ENCODE measurements at places on chromosomes 2 and 18.

DNA sequence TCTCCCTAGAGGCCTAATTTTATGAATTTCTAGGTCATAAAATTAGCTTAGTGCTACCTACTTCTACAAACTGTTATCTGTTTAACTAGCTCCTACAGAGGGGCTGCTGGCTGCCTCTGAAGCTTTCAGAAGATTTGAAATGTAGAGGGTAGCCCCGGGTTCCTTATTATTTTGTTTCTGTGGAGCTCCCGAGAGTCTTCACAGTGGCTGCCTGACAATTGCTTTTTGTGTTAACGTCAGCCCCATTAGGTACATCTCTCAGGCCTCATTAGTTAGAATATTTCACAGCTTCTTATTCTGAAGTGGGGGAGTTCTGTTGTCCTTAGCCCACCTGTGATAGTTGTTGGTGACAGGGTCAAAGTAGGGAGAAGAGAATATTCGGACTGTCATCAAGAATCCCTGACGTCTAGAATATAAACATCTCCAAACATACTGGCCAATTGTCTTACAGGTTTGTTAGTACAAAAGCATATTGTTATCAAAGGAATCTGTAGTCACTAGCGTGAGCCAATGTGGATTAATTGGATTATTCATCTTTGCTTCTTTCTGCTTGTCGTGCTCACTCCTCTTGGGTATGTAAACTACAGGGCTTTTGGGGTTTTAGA is 77.5 kb downstream of the DIS3L2 start:
- no peak for DNase-seq

GRCh38 chr2:60158262-60158661 is 395.2 kb downstream of the BCL11A start:
- DNase-seq = no peak

GRCh38 chr2:241739651-241740050 is 5.2 kb downstream of the D2HGDH start:
- DNase-seq = peak; percentile 40

DNA sequence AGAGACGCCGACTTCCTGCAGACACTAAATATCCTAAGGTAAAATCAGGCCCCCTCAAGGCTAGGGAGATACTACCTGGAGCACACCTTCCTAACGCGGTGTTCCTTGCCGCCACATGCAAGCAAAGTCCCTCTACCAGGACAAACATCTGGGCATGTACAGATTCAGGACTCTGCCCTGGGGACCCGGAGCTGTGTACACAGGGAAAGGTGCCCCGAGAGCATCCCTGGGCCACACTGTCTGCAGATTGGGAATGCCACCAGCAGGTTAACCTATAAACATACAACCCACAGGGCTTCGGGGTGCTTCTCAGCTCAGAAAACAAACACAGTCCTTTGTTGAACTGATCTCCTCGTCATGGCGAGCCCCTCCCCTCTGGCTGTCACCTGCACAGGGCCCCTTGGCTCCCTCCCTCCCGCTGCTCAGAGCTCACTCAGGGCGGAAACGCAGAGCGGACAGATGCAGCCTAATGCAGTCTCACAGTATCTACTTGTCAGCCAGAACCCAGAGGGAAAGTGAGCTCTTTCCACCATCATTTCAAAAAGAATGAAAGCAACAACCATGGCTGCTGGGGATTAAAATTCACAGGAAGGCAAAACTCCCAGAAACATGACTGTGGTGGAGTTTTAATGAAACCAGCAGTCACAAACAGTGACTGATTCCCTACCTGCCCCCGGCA is 218.8 kb downstream of the HDAC4 start:
- DNase-seq = no peak

DNA sequence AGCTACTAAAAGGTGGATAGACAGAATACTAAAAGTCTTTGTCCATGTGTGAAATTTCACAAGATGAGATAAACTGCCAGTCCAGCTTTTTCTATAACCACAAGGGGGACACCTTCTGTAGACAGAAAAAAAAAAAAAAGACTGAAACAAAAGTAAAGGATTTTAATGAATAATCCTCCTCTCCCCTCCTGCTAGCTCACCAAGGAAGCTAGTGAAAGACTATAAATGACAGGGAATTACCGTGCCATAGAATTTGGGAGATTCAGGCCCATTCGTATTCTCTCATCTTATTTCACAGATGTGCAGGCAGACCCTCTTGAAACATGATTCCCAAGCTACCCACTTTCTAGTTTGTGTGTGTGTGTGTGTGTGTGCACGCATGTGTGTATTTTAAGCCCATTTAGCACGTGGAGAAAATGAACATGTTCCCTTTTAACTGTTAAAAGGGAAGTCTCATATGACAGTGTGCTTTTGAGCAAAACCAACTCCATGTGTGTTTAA is 36.3 kb upstream of the SLC8A1 start:
- peak; percentile 70 for DNase-seq

DNA sequence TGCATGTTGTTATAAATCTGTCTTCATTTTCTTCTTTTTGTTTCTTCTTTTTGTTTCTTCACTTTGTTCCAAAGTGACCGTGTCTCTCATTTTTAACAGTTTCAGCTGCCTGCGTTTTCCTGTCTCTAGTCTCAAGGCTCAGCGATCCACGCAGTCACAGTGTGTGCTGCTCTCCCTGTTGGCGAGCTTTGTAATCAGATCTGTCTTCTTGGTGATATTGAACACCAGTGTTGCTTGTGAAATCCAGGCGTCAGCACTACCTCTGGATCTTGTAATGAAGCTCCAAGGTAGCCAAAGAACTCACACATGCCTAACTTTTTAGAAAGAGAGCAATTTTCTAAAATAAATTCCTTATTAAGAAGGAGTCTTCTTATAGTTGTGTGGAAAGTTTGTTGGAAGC is 13.2 kb downstream of the SNTG2 start:
- DNase-seq = no peak

- no peak for DNase-seq
Observed at GRCh38 chr2:18957909-18958308, 368.5 kb upstream of the NT5C1B start.

- no peak for DNase-seq
Observed at GRCh38 chr18:1585881-1586488, 681.3 kb downstream of the ADCYAP1 start.

- DNase-seq = no peak
Observed at GRCh38 chr2:168601741-168602140, 145.7 kb downstream of the CERS6 start.

- no peak for DNase-seq
Observed at GRCh38 chr2:218816561-218817011, 15.0 kb downstream of the PRKAG3 start.

DNA sequence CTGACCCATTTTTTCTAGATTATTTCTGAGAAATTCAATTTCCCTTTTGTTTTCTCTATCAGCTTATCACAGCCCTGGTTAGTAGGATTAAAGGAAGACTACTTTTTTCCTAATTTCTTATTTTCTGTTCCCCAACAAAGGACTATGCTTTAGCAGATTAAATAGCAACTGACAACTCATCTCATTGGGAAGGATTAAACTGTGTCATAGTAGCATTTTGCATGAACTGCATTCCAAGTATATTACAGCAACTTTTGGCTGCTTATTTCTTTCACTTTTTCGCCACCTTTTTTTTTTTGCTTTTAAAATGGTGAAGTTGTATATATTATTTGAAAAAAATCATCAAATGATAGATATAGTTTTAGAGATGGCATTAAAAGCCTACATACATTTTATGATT is 570.3 kb downstream of the FBXO15 start:
- peak; percentile 53 for DNase-seq

DNA sequence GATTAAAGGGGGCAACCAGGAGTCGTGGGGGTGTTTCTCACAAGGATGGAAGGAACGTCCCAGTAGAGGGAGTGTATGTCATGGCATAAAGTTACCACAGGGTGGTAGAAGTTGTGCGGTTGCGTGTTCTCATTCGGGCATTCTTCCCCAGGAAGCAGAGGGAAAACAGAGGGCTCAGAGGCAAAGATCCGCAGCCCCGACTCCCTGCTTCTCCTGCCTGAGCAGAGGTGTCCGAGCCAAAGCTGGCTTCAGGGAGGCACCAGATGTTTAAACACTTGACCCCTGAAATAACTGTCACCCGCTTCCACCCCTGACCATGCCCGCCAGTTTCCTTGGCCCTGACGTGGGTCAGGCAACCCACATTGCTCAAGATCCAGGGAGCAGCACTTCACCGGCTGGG is 83.7 kb downstream of the EN1 start:
- peak; percentile 39 for DNase-seq

DNA sequence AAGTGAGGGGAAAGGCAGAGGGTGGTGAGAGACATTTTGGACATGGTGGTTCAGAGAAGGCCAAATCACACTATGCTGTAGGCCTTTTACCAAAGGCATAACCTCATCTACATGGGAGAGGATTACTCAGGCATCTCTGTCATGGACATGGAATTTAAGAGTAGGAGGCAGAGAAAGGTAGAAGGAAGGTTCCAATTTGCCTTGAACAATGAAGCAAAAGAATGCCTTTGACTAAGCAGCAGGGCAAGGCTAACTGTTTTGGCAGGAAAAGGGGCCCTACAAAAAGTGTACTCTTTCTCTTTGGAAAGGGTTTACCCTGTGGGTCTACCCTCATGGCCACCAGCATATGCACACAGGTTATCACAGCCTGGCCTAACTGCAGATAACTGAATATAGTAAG is 45.6 kb upstream of the RNU4ATAC start:
- DNase-seq = peak; percentile 82

- DNase-seq = no peak
Observed at GRCh38 chr2:211416373-211416772, 860.0 kb downstream of the CPS1 start.

DNA sequence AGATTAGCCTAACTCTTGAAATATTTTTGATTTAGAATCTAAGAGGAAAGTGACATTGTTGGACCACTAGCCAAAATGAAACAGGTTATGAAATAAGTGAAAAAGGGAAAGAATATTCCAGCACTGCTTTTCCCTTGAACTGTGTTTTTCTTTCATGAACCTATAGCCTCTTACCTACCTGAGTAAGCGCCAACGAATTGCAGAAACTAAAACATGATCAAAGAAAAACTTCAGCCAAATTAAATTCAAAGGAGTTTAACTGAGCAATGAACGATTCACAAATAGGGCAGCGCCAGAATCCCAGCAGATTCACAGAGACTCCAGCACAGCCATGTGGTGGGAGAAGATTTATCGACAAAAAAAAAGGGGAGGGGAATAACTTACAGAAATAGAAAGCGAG is 518.6 kb downstream of the PIK3C3 start:
- no peak for DNase-seq

GRCh38 chr2:51220080-51220479 is 188.1 kb upstream of the NRXN1 start:
- no peak for DNase-seq

GRCh38 chr2:230582851-230583283 is 129.8 kb upstream of the CAB39 start:
- DNase-seq = peak; percentile 35

GRCh38 chr18:45084206-45084605 is 403.5 kb downstream of the SETBP1 start:
- DNase-seq = no peak

DNA sequence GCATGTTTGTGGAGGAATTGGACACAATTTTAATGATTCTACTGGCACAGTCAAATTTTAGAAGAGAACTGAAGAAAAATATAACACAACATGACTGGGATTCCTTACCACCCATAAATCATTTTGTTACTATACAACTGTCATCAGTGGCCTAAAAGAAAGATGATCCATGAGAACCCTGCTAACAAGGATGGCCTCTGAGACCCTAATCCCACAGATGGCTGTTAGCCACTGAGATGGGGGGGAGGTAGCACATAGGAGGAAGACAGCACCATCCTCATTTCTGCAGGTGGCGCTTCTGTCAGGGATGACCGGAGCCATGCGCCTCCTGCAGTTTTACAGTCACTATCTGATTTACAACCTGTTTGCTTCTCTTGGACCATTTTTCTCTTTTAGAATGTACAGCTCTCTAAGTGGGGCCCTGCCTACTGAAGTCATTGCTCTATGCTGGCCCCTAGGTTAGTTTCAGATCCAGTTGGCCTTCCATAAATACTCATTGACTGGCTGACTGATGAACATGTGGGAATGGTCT is 279.8 kb downstream of the NAPG start:
- no peak for DNase-seq

GRCh38 chr2:13260402-13260801 is 543.7 kb downstream of the TRIB2 start:
- no peak for DNase-seq

DNA sequence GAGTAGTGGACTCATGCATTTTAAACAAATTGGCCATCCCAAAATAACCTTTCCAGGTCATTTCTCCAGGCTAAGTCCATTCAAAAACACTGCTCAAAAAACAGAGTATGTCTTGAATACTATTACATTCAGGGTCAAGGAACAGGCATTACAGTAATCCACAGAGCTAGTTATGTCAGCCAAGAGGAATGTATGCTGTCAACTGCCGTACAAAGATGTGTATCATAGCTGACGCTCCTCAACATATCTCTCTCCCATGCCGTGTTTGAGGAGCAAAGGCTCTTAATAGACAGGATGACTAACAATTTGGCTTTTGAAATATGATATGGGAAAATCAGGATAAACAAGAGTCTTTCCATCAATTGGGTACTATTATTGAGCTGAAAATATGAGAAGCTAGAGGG is 68.8 kb upstream of the KCTD1 start:
- peak; percentile 75 for DNase-seq

GRCh38 chr2:46632349-46632748 is 153.0 kb downstream of the TMEM247 start:
- DNase-seq = peak; percentile 80

- peak; percentile 22 for DNase-seq
Observed at GRCh38 chr2:108565778-108566375, 31.6 kb downstream of the LIMS1 start.

DNA sequence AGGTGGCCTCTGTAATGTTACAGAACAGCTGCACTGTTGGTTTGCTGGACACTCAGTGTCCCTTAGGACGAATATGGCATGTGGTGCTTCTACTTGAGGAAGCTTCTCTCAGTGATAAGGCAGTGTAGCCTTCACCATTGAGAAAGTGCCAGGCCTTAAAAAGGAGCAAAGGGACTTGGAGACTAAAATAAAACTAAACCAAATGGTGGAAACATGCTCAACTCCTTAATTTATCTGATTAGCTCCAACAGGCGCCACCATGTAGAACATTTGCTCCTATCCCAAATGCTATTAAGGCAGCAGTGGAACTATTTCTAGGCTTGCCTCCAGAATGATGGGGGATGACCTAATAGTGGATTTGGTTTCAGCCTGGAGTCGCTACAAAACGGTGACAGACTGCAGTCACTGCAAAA is 77.5 kb upstream of the MYL1 start:
- no peak for DNase-seq

GRCh38 chr2:218290316-218291261 is 1.7 kb downstream of the TMBIM1 start:
- DNase-seq = no peak
